Suppressor macrophage treated with lipopolysaccharide for 4 hours (primary cell): ENCODE measurements at places on chromosomes 5 and 9.

DNA sequence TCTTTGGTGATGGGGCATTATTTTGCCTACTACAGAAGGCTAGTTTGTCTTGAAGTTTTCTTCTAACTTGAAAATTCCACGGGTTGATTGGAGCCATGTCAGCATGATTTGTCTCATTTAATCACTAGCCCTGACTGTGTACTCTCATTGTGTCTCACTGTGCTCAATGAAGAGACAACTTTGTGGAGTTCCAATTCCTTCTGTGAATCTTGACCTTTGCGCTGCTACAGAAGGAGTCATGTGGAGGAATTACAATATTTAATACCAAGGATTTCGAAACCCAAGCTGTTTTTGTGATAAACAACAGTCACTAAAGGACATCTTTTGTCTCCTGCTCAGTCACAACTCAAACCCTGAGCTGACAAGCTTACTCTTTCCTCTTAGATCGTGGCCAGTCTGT lies 98.6 kb upstream of the ACTBL2 start:
- no peak for DNase-seq

GRCh38 chr9:122944960-122945888 lies 4.4 kb downstream of the RABGAP1 start:
- no peak for DNase-seq

GRCh38 chr9:85742597-85742936 lies 813 bp upstream of the AGTPBP1 start:
- DNase-seq = peak; percentile 86

DNA sequence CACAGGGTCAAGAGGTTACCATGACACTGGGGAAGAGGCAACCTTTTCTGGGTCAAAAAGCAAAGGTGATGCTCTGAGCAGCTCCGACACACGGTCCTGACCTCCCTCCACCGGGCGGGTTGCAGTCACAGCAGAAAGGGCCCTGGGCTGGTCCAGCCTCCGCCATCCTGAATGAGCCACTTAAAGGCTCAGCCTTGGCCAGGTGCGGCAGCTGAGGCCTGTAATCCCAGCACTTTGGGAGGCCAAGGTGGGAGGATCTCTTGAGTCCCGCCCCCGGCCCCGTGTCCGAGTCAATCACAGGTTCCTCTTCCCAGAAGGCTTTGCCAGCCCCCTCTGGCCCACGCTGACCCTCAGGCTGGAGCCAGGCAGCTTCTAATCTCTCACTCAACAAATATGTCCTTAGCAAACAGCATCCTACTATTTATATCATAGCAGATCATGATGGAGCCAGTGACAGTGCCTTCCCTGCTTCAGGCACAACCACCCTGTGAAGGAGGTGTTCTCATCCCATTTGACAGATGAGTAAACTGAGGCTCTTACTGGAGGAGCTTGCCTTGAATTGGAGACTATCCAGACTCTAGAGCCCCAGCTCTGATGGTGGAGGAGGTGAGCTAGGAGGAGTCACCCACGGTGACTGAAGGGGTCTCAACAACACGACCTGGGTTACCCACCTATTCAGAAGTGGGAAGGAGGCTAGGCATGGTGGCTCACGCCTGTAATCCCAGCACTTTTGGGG lies 79.1 kb downstream of the LRSAM1 start:
- no peak for DNase-seq

DNA sequence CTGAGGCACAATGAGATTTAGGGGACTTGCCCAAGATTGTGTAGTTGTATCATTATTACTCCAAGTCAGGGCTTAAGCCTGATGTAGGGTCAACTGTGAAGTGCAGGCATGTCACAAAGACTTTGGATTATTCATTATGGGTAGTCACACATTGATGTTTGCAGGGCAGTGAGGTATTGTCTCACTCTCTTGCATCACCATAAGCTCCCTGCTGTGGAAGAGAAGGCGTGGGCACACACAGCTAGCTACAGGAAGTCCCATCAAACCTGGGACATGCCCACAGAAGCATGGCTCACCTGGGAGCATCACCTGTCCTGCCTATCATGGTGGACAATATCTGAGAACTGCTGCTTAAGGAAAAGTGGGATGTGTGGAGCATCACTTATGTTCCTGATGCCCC lies 42.1 kb downstream of the TMOD1 start:
- DNase-seq = no peak

DNA sequence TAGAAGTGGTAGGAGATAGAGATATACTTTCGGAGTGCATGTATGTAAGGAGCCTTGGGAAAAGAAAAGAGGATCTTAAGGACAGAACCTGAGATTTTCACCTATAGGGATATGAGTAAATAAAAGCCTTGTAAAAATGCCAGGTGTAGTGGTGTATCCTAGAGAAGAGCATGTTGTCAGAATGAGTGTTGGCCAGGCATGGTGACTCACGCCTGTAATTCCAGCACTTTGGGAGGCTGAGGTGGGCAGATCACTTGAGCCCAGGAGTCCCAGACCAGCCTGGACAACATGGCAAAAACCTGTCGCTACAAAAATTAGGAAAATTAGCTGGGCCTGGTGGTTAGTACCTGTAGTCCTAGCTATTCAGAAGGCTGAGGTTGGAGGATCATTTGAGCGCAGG lies 76.0 kb downstream of the IPO11 start:
- DNase-seq = no peak

DNA sequence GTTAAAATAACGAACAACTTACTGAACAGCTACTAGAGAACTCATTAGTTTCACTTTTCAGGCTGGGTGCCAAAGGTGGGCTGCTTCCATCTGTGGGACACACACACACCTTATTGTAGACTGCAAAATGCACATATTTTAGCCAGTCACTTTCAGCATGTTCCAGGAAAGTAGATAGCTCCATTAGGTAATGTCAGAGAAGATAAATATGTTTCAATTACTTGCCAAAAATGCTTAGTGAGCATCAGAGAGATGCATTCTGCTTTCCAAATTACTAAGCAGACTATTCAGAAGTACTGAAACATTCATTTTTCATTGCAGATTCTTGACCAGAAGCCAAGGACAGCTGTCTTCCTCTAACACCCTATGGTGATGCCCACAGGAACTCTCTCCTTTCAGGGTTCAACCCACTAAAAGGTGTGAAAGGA lies 56.2 kb upstream of the APC start:
- no peak for DNase-seq

DNA sequence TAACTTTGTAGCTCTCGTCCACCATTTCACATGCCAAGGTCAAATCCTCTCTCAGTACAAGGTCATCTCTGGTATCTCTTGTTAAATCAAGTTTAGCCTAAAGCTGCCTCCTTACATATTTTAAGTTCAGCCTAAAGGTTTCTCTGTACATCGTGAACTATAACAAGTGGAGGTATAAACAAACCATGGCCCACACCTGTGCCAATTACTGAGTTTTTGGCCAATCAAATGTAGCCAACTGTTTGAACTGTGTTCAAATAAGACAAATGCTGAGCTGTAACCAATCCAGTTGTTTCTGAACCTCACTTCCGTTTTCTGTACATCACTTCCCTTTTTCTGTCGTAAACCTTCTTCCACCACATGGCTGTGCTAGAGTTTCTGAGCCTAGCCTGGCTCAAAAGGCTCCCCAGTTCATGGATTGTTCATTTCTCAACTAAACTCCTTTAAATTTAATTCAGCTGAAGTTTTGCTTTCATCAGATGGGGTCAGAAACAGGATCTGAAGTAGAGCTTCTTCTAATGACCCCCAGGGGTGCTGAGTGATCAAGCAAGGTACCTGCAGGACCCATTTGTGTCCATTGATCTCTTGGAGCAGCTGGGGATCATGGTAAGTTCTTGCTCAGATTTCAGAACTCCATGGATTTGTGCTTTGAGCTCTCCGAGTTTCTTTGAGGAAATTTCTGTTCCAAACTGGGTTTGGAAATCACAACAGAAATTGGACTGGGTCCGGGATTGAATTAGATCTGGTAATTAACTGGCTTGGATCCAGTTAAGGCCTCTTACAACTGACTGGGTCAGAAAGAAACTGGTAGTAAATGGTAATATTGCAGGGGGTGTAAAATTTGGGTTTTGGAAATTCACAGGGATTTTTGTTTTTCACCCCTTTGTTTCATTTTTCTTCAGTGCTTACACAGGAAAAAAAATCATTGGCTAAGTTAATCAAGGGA lies 11.0 kb upstream of the NANS start:
- peak; percentile 85 for DNase-seq

- peak; percentile 29 for DNase-seq
Measured at GRCh38 chr9:115593587-115594091, 475.7 kb upstream of the TNC start.

DNA sequence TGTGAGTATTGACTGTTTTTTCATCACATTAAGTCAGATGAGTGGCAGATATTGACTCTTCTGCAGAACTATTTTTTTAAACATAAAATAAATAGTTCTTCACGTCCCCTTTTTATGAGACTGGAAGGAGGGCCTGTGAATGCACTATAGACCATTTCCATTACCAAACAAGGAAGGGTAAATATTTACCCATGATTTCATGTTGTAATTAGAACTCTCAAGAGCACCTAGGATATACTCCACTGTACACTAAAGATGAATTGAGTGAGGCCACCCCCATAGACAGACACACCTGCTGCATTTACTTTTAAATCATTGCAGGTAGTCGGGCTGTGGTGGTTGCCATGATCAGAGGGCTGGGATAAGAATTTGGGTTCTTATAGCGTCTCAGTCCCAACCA lies 22.6 kb downstream of the SLC36A1 start:
- no peak for DNase-seq

DNA sequence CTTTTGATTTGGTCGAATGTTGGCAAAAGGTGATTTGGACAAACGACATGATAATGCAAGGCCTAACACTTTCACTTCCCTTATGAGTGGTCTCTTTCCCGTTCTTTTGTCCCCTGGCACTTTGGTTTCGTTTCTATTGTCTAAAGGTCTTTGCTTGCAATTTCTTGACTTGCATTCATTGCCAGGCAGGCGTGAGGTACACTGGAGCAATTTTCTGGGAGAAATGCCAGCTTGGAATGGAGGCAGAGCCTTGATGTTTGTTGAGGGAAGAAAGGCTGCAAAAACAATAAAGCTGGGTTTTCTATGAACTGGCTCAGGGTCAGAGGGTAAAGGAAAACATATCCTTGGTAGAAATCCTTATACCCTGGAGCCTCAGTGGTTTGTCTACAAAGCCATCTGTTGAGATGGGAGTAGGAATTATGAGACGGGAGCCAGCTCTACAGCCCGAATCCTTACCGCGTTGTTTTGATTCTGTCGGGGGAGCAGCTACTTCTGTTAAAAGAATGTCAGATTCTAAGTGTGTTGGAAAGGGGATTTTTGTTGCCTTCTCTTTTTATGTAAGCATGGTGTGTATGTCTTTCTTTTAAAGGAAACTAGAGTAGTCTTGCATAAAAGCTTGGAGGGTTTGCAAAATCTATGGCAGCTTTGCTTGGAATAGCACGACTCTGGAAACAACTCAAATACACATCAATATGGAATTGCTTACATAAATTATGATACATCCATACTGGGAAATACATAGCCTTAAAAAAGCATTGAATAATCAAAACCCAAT lies 158.9 kb downstream of the RMI1 start:
- DNase-seq = peak; percentile 71

DNA sequence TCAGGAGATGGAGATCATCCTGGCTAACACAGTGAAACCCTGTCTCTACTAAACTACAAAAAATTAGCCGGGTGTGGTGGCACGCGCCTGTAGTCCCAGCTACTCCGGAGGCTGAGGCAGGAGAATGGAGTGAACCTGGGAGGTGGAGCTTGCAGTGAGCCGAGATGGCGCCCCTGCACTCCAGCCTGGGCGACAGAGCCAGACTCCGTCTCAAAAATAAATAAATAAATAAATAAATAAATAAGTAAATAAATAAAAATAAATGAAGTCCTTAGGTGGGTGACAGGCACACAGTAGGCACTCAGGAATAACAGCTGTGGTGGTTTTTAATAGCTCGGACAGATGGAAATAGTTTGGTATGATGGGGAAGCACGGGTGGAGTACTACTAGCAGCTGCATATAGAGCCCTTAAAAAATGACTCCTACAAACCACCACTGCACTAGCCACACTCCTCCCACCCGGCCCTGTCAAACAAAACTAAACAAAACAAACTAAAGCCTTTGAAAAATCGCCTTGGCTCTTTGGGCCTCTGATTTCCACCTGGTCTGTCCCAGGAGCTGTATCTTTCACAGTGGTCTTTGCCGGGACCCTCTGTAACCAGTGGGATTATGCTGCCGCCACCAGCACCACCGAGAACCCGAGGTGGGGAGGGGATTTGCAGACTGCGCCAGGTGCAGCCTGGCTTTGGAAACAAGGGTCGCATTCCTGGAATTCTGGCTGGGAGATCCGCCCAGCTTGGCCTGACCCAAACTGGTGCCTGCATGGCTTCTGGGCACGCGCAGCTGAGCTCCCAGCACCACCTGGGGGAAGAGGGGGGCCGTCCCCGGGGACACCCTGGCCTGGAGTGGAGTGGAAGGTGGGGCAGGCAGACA lies 5.1 kb upstream of the WDR5 start:
- DNase-seq = no peak

GRCh38 chr5:74839229-74839628 lies 27.0 kb downstream of the FAM169A start:
- peak; percentile 18 for DNase-seq

GRCh38 chr9:88767504-88767790 lies 223.8 kb upstream of the S1PR3 start:
- DNase-seq = no peak

- DNase-seq = no peak
Measured at GRCh38 chr5:143653766-143654282, 158.1 kb upstream of the HMHB1 start.

DNA sequence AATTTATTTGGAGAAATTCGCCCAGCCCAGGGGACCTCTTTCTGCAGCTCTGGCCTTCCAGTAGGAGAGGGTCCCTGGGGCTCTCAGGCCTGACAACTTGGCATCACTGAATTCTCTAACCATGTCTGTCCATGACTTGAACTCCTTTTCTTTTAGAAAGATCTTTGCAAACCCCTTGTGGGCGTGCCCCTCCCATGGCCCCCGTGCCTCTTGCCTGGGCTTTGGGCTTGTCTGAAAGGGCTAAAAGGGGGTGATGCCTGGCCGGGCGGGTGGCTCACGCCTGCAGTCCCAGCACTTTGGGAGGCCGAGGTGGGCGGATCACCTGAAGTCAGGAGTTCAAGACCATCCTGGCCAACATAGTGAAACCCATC lies 3.2 kb upstream of the SQSTM1 start:
- DNase-seq = no peak
